A549 (cell line): ENCODE measurements at places on chromosomes 1 and 21. TPM values are rescaled to one million over a fixed set of nuclear protein-coding genes. Genes with fewer than 3 reads are reported as not detected.
A peak's percentile ranks its signal among the peaks of the same experiment; 100 is the strongest.

Gene KLHL20
- polyA plus RNA-seq: 11.4 to 12.5 TPM (median 12.0 TPM) in 3 replicates

Gene CR1
- polyA plus RNA-seq: not detected in 3 replicates

Gene MFSD2A
- polyA plus RNA-seq: 2.8 to 3.0 TPM (median 2.9 TPM) in 3 replicates

DNA sequence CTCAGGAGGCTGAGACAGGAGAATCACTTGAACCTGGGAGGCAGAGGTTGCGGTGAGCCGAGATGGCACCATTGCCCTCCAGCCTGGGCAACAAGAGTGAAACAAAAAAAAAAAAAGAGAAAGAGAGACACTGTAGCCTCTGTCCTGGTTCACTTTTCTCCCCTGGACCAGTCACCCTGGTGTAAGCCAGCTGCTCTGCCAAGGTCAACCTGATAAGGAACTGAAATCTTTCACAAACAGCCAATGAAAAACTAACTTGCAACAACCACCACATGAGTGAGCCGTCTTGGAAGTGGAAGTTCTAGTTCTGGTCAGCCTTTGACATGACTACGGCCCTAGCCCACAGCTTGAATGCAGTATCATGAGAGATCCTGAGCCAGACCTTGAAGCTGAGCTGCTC lies 36.8 kb upstream of the CXADR start:
- no peak for DNase-seq

DNA sequence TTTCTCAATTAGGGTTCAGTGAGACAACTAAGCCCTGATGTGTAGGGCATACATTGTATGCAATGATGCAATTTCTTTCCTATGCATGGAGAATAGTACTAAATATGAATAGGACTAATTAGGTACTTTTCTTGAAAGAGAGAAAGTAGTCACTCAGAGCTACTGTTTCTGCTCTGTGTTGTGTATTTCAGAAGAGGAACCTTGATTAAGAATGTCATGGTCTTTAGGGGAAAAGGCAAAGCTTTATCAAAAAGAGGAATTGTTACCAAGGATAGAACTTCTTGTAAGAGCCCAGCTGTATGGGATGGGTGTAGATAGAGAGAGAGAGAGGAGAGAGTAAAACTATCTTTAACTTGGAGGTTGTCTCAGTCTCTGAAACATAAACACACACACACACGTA lies 49.1 kb downstream of the HLX start:
- no peak for DNase-seq

- no peak for DNase-seq
These were observed 1.2 kb downstream of the SCMH1 start for GRCh38 chr1:41240781-41241353.

- DNase-seq: no peak
These were observed 61.2 kb downstream of the MPZL1 start for GRCh38 chr1:167782946-167783345.

DNA sequence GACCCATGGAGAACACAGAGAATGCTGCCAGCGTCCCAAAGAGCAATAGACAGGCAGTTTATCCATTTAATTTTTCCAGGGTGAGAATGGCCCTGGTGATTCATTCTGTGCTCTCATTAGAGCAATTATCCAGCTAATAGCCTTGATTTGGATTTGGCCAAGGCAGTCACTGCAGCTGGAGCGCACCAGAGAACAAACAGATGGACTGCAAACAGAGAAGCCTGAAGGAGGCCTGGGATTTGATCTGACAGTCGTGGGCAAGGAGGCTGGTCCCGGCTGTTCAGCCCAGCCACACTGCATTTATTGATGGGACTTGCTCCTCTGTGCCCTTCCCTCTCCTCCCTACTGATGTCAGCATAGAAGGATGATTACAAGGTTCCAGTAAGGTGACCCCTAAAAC lies 353.9 kb upstream of the C1orf174 start:
- DNase-seq: no peak

DNA sequence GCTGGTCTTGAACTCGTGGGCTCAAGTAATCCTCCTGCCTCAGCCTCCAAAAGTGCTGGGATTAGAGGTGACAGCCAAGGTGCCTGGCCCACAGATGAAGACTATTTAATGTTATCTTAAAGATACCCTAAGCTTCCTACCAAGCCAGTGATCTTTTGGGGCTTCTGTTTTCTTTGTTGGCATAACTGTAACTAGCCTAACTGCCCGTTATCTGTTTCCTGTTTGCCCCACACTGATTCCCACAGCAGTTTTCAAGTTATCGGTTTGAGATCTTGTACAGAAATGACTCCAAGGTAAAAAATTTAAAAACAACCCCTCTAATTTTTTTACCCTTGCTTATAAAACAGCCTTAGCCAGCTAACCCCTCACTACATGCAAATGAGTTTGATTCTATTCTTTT lies 12.4 kb downstream of the SELL start:
- no peak for DNase-seq

GRCh38 chr21:34129039-34129891 lies 55.9 kb downstream of the MRPS6 start:
- no peak for DNase-seq

DNA sequence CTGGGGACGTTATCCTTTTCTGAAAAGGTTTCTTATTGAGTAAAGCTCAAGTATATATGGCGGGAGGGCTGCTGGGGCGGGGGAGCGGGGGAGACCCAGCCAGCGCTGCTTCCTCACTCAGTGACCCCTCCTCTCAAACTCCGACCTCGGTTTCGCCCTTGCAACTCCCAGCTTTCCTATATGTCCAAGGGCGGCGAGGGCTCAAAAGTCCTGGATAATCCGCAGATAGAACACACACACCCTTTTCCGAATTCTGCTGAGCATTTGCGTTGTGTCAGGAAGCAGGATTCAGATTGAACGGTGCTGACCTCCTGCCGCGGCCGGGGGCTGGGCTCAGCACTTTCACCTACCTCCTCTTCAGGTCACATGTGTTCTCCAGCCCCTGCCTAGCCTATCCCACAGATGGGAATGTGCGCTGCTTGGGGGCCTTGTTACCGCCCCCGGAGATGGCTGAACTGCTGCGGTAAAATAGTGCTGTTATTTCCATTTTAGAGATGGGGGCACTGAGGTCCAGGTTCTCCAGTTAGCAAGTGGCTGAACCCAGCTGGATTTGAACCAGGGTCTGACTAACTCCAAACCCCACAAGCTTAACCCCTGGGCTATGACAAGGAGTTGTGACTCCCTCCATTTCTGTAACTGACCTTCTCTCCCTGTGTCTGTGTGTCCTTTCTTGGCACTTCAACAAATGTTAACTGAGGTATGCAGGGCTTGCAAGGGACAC lies 795 bp upstream of the AHDC1 start:
- no peak for DNase-seq

DNA sequence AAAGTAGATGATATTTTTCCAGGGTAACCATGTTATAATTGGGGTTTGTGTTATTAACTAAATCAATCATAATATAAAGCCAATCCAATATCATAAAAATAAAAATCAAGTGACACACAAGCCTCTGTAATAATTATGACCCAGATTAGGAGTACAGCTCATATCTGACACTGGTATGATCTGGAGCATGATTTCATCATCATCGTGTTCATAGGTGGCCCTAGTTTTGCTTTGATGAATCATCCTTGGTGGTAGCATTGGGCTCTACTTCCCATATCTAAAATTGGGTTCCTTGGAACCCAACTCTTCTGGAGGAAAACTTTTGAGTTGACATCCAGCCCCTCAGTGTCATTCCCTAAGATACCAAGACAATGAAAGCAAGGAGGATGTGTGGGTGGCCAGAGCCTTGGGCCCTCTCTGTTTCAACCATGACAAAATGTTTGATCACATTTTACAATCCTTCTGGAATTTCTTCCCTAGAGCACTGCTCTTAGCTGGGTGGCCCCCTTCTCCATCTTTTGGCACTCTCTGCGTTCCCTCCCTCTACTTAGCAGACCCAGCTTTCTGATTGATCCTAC lies 37.0 kb upstream of the ENAH start:
- DNase-seq: no peak

GRCh38 chr1:180778782-180779398 lies 133.8 kb upstream of the KIAA1614 start:
- DNase-seq: peak; percentile 26
